Naive thymus-derived CD4-positive, alpha-beta T cell (primary cell): ENCODE measurements at places on chromosomes 1 and 21. TPM values are rescaled to one million over a fixed set of nuclear protein-coding genes. Genes with fewer than 3 reads are reported as not detected.

GBP5 gene
- total RNA-seq = 53.6 TPM

DNA sequence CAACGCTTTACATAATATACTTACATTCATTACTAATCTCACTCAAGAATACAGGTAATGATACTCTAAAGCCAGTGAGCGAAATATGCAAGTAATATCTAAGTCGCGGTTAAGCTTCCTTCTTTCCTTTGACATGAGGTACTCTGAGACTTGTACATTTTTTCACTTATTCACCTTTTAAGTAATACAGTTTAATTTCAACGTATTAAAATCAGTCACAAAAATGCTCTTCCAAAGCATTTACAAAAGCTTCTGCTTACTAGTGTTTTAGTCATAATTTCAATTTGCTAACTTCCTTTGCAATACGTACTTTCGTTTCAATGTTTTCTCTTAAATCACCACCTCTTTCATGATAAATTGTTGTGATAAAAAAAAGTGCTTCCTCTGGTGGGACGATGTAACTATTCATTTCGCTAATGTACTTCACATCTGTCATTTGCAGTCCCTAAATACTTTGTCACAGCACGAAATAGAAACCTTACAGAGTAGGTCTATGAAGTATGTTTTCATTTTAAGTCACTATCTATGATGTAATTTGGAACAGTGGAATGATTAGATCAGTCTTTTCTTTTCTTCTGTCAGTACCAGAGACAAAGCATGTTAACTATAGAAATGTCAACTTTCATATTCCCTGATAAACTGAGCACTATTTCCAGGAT, 34.0 kb upstream of the ADGRL4 start:
- DNase-seq = no peak

DNA sequence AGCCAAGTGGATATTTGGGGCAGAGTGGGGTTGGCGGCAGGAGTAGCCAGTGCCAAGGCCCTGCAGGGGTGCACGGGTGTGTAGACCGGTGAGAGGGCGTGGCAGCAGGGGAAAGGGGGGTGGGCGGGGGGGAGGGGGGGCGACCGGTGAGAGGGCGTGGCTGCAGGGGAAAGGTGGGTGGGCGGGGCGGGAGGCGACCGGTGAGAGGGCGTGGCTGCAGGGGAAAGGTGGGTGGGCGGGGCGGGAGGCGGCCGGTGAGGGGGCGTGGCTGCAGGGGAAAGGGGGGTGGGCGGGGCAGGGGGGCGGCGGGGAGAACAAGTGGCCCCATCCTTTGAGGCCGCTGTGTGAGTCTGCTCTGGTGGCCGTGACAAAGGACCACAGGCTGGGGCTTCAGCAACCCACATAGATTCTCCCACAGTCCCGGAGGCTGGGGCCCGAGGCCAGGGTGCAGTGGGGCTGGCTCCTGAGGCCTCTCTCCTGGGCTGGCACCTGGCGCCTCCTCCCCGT, 25.8 kb downstream of the RRP1 start:
- DNase-seq = no peak

- DNase-seq = no peak
Observed at GRCh38 chr1:39751595-39751994, 12.9 kb downstream of the PPIE start.

DNA sequence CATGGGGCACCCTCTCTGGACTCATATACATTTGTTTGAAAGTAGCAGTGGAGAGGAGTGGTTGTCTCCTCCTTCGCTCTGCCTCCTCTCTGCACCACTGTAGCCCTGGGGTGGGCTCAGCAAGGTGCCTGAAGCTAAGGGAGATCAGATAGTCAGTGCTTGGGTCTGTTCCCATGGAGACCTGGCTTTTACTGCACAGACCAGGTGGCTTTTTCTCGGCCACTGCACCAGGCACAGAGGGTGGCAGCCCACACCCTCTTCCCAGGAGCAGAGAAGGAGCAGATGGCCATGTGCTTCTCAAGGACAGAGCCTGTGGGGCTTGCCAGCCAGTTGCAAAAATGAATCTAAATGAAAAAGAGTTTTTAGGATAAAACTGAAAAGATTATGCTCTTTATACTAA, 123.4 kb upstream of the KCNK1 start:
- DNase-seq = no peak

GRCh38 chr1:198750081-198750480, 111.2 kb downstream of the PTPRC start:
- no peak for DNase-seq

TENT5C gene
- 3.7 TPM for total RNA-seq

MPZ gene
- total RNA-seq = 12.4 TPM

DNA sequence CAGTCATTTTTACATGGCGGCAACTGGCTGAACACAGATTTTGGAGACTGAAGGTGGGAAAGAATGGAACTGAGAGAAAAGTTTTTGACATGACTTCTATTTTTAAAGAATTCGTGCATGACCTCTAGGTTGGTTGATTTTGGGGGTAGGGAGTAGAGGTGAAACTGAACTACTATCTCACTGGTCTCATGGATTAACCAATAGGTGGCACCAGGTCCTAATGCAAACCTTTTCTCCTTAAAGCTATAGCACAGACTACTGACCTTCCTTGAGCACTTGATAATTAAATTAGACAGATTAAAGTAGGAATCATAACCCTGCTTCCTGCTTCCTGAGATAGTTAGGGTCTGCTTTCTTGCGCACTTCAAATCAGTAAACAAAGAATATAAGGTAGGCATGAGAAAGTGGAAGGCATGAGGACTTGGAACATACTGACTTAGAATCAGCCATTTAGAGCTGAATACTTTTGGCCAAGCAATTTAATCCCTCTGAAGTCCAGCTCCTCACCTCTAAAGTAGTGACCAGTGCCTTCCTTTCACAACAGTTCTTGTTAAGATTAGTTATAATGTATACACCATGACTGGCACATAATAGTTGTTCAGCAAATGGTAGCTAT, 206.0 kb downstream of the CENPF start:
- no peak for DNase-seq

CNIH3 gene
- total RNA-seq = 1.0 TPM

- DNase-seq = no peak
Observed at GRCh38 chr21:39705849-39706248, 39.1 kb upstream of the IGSF5 start.

- DNase-seq = no peak
Observed at GRCh38 chr1:56535939-56536338, 43.4 kb downstream of the PLPP3 start.

DNA sequence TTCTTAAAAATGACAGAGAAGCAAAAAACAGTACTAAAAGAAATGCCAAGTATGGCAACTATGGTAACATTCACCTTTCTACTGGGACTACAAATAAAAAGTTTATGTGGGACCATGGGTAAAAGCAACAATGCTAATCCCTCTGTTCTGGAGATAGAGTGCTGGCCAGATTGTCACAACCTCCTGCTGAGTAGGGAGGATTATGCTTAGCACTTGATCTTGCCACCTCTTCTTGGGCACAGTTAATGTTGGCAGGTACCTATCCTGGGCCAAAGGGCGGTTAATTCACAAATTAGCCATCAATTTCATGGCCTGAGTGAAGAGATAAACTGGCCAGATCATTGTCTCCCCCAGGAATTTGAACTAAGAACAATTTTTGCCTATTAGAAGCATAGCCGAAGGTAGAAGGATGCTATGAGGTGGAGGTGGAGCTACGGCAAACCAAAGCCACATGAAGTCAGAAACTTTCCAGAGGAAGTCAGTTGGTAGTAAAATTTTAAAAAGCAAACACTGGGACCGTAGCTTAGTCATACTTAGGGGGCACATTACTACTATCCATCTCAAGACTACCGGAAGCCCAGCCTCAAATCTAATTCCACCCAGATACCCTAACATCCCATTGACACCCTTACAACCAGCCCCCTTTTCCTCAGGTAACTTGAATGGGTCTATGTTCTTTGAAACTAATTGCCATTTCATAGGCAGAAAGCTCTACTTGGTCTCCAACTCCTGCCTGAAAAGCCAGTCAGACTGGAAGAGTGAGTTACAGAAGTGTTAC, 2.7 kb downstream of the SCYL3 start:
- peak; percentile 62 for DNase-seq

DNA sequence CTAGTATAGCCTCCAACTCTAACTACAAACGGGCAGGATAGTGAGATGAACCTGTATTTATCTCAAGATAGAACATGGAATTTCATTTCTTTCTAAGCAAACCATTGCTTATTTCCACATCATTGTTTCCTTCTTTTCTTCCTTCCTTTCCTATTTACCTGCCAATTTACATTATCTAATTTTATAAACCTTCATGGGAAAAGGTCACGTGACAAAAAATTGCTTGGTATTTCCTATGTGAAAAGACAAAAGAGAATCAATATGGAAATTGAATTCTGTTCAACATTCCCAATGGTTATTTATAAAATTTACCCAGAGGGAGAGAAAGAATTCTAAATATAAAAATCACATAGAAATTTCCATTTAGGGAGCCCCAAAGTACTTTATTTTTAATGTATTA, 22.4 kb upstream of the RBM15 start:
- no peak for DNase-seq

DNA sequence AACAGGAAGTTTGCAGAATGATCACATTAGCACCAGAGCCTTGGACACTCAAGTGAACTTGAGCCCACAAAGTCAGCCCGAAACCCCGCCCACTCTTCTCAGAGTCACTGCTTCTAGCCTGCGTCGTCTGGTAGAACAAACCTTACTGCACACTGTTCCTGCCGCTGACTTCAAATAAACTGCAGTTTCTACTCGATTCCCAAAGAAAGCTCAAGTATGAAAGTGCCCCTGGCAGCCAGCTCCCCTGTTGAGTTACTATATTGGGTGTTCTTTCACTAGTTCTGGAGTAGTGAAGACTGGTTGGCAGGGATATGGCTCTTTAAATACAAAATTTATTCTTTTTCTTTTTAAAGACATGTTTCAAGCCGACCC, 164.7 kb downstream of the GALNT2 start:
- no peak for DNase-seq

PROK1 gene
- total RNA-seq = not detected in 2 replicates

DNA sequence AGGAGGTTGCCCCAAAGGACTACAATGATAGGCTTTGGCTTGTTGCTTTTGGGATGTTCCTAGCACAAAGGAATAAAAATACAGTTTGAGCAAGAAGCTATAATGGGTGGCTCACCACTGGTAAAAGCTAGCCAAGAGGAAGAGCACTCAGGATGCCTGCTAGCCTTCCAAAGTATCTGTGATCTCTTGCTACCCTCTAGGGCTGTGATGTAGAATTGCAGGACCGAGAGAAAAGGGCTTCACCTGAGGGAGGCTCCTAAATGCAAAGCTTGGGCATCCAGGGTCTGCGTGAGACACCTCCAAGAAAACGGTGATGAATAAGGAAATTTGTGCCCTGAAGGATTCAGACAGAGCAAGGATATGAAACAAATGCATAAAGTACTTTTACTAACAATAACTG, 17.7 kb downstream of the IVL start:
- DNase-seq = no peak

DNA sequence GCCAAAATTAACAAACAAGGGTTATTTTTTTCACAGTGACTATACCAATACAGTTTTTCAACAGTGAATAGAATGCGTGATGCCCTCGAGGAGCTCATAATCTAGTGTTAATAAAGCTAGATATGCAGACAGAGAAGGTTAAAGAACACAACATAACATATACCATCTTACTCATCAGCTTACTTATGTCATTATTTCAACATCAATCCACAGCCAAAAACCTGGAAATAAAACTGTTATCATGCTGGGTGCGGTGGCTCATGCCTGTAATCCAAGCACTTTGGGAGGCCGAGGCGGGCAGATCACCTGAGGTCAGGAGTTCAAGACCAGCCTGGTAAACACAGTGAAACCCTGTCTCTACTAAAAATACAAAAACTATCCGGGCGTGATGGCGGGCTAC, 6.1 kb downstream of the STX6 start:
- DNase-seq = no peak

TNNI3K gene
- total RNA-seq = not detected

GRCh38 chr1:6244401-6245049, 546 bp downstream of the HES3 start:
- no peak for DNase-seq

RPTN gene
- total RNA-seq = not detected

PRRX1 gene
- total RNA-seq = not detected

GRCh38 chr1:53046930-53047329, 15.1 kb upstream of the PODN start:
- DNase-seq = no peak

DNA sequence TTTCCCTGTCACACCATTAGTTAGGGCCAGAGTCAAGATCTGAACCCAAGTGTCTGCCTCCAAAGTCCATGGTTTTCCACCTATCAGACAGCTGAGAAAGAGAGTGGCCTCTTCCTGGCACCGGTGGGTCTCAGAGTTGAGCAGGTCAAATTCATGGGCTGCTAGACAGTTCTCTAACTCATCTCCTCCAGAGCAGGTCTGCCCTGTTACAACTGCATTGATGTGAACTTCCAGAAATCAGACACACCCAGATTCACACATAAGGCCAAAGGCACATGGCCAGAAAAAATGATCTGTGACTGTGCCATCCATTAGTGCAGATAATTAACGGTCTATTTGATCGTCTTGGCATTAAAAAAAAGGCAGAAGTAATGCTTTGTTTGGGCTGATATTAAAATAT, 17.5 kb downstream of the SMIM12 start:
- no peak for DNase-seq

GRCh38 chr1:68149907-68150306, 82.4 kb downstream of the WLS start:
- DNase-seq = no peak

KRTAP12-2 gene
- not detected for total RNA-seq

DNA sequence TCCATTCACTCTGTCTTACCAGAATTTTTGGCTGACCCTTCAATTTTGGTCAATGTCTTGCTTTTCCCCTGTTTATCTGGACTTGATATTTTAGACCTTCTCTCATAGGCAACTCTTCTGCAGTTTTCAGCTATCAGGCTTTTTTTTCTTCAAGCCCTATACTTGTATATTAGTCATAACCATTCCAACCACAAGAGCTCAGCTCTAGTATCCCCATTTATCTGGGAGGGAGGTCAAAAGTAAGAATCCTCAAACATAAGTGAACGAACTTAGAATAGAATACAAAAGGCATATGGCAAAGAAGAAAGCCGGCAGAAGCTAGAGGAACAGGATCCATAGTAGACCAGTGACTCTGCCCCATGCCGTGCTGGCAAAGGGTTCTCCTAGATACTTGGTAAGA, 45.9 kb upstream of the TNFSF4 start:
- no peak for DNase-seq

ALX3 gene
- total RNA-seq = not detected

- DNase-seq = no peak
Observed at GRCh38 chr21:43358940-43359822, 67.8 kb downstream of the SIK1 start.

DNA sequence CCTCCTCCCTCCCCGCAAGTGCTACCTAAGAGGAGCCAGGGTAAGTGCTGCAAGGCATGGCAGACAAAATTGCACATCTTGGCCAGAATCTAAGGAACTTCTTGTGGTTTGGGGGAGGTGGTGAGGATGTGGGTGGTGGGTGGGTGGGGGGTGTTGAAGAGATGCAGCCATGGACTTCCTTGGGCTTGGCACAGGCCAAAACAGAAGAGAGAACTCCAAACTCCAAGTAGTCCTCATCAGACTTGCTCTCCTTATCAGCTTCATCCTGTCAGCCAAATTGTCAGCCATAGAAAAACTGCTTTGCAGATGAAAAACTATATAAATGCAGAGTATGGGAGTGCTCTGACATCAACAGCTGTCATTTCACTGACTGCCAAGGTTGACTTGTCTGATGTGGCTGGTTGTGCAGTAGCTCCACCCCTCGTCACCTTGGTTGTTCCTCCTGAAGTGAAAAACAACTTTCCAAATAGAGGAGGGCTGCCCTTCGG, 7.1 kb downstream of the AMIGO1 start:
- DNase-seq = no peak
